ENCODE measurements at places on chromosomes 1 and 21.
A peak's percentile ranks its signal among the peaks of the same experiment; 100 is the strongest.

DNA sequence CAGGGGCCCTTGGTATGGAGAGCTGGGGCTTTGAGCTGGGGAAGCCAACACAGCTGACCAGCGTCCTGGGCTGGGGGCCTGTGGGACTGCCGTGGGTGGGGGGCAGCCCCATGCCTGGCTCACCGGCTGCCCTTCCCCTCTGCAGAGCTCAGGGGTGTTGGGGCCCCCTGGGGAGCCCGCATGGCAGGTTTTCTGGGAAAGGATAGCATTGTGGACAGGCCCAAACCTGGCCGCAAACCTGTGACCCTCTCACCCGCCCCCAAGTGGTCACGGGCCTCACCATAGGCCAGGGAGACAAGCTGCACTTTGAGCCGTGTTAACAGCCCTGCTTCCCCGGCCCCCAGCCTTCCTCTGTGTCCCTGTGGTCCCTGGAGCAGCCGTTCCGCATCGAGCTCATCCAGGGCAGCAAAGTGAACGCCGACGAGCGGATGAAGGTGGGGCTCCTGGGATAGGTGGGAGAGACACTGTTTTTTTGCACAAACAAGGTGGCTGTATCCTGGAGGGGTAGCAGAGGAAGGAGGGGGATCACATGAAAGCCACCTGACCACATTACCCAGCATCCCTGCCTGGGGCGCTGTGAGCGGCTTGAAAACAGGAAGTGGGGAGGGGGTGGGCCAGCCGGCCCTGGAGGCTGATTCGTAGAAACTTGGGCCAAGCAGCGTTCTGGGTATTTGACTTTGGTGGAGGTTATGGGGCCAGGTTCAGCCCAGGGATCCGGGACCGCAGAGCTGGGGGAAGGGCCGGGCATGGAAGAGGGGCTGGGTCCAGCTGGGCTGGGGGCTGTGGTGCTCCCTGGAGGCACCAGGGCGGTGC lies 65.9 kb downstream of the PIK3CD start:
- no peak for DNase-seq

- DNase-seq: no peak
Observed at GRCh38 chr1:21639594-21640041, 29.5 kb downstream of the RAP1GAP start.

DNA sequence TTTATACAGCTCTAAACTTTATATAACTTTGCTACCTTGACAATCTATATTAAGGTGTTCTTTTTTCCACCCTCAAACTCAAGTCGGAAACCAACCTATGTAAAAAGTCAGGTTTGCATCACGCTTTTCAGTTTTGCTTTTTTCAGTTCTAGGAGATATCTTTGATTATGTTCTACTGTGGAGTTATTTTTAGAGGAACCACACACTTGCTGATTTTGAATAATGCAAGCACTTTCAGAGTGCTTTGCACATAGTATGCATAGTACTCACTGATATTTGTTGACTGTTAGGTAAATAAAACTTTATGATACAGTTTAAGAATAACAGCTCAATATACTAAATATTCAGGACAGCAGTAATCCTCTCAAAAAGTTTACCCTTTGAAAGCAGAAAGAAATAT lies 564.2 kb upstream of the ZRANB2 start:
- DNase-seq: no peak

- DNase-seq: no peak
Observed at GRCh38 chr1:197304638-197305200, 36.7 kb downstream of the CRB1 start.

GRCh38 chr1:31013187-31013864 lies 52.2 kb downstream of the PUM1 start:
- no peak for DNase-seq

DNA sequence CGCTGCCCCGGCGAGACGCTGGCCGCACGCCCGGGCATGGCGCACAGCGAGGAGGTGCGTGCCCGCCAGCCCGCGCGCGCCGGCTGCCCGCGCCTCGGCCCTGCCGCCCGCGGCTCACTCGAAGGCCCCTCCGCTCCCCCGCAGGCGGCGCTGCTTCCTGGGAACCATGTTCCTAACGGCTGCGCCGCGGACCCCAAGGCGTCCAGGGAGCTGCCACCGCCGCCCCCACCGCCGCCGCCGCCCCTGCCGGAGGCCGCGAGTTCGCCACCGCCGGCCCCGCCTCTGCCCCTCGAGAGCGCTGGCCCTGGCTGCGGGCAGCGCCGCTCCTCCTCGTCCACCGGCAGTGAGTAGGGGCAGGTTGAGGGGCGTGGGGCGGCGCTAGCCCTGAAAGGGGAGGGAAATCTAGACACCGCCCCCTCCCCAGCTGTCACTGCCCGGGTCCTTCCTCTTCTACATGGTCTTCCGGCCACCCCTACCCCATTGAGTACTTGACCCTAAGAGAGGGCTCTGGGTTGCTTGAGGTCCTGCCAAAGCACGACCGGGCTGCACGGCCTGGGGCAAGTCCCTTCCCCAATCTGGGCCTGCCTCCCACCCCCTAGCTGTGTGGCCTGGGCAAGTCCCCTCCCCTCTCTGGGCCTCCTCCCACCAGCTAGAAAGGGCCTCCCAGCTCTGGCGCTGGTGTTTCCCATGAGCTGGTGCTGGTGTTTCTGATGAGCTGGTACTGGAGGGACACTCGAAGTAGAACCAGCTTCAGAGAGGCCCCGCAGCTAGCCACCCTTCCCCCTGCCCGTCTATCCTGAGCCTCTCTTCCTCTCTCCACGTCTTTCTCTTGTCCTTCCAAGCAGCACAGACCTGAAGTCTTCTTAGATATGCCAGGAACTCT lies 17.0 kb downstream of the TNFRSF25 start:
- peak; percentile 24 for DNase-seq

DNA sequence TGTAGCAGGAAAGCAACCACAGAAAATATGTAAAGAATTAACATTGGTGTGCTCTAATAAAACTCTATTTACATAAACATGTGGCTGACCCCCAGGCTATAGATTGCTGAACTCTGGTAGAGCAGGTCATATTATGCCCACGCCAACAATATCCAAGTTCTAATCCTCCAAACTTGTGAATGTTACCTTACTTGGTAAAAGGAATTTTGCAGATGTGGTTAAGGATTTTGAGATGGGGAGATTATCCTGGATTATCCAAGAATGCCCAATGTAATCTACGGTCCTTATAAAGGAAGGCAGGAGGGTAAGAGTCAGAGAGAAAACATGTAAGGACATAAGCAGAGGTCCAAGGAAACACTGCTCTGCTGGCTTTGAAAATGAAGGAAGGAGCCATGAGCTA lies 201.0 kb downstream of the USH2A start:
- no peak for DNase-seq
